ENCODE measurements at places on chromosomes 3 and 15.

- DNase-seq = no peak
Measured at GRCh38 chr3:171129827-171130226, 103.3 kb upstream of the SLC2A2 start.

DNA sequence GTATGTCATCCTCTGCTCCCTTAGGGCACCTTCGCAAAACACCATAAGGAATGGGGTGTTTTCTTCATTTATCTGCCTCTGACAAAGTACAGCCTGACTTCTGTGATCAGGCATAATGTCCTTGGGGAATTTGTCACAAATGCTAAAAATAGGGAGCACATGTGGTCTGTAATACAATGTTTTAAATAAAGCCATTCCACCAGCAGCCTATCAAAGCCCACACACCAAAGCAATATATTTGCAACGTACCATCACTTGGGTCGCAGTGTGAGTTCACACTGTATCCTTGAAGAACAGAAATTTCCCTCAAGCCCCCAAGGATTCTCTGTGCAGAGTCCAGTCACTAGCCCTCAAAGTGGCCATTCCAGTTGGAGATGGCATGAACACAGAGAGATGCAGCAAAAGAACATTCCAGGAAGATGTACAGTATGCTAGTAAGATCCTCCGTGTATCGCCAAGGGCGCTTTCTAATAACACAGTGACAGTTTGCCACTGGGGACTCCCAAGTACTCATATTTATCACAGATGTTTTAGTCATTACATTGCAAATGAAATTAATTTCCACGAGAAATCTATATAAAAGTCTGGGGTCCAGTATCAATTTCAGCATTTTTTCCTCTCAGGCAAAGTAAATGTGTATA is 246.7 kb downstream of the MCTP2 start:
- DNase-seq = no peak

DNA sequence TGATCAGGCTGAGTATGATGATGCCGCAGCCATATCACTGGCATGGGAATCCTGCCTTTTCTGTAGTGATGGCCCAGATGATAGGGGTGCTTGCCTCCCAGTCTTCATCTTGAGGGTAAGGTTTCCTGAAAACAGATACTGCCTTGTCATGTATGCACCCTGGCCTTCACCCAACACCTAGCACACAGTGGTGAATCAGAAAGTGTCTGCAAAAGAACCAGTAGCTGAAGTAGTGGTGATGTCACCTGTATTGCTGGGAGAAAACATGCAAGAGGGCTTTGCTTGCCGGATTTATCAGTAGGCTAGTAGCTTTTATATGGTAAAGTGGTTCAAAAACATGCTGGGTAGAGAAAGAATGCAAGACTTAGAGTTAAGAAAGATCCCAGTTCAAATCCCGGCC is 419.8 kb upstream of the WNT5A start:
- DNase-seq = no peak

- DNase-seq = no peak
Measured at GRCh38 chr15:36964626-36965025, 135.7 kb downstream of the MEIS2 start.

GRCh38 chr15:101647251-101647650 is 4.9 kb downstream of the TM2D3 start:
- no peak for DNase-seq

- no peak for DNase-seq
Measured at GRCh38 chr3:129927072-129927471, 33.6 kb upstream of the TMCC1 start.

DNA sequence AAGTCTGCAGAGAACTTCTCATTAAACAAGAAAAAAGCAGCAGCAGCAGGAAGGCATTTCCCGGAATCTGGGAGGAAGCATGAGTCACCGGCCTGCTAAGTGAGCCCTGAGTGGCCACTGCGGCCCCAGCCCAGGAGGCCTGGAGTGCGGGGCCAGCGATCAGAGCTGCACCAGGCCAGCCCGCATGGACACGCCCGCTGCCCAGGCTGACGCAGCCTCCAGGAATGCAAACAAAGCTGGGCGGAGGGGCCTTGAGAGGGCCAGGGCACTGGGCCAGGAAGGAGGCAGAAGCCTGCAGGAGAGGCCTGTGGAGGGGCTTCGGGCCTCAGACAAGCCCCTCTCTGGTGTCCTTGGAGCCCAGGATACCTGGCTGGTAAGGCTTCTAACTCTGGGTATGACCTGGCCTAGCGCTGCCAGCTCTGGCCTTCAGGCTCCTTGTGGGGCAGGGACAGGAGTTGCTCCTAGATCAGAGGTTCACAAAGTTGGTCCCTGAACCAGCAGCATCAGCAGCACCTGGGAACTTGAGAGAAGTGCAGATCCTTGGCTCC is 101.2 kb downstream of the SMAD6 start:
- no peak for DNase-seq

DNA sequence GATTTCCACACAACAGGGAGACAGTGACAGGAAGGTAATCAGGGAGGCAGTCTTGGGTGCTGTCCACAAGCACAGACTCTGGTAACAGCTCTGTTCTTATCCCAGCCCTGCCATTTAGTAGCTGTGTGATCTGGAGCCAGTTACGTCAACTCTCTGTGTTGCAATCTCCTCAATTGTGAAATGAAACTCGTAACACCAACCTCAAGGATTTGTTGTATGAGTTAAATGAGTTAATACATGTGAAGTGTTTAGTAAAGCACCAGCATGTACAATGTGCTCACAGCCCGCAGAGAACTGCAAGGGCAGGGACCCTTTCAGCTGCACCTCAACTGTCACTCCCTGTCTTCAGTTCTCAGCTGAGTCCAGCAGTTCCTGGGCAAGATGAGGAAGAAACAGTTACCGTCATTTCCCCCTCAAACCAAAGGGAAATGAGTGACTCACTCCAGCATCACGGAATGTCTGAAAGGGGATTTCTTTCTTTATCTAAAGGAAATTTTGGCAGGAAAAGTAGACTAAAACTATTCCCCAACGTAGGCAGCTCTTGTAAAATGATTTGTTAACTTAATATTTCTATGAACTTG is 39.9 kb upstream of the MB21D2 start:
- DNase-seq = no peak

- DNase-seq = no peak
Measured at GRCh38 chr3:147393261-147393942, 12.9 kb downstream of the ZIC4 start.

- DNase-seq = no peak
Measured at GRCh38 chr15:63517628-63518027, 13.2 kb downstream of the USP3 start.

DNA sequence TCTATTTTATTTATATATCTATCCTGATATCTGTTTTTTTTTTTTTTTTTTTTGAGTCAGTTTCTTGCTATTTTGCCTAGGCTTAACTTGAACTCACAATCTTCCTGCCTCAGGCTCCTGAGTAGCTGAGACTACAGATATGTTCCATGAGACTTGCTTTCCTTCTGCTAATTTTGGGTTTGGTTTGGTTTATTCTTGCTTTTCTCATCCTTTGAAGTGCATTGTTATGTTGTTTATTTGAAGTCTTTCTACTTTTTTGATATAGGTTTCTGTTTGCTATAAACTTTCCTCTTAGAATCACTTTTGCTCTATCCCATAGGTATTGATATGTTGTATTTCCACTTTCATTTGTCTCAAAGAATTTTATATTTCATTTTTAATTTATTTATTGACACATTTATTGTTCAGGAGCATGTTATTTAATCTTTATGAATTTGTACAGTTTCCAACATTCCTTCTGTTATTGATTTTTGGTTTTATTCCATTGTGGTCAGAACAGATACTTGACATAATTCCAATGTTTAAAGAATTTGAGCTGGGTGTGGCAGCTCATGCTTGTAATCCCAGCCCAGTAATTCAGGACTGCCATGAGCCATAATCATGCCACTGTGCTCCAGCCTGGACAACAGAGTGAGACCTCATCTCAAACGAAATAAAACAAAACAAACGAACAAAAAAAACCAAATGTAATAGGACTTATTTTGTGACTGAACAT is 62.3 kb upstream of the PLSCR4 start:
- no peak for DNase-seq

Data from GM06990 (cell line).